Progenitor cell of endocrine pancreas (in vitro differentiated cells): ENCODE measurements at places on chromosomes 7 and 10. TPM values are rescaled to one million over a fixed set of nuclear protein-coding genes. Genes with fewer than 3 reads are reported as not detected.

GRCh38 chr10:24513155-24513554, 210.5 kb downstream of the ARHGAP21 start:
- no peak overlapping the region for H3K4me3 ChIP-seq
- peaks cover 27% of the 10 kb centered on the region for H3K36me3 ChIP-seq
- no peaks in the 10 kb centered on the region for H3K27me3 ChIP-seq
- peaks cover 2% of the 10 kb centered on the region for H3K4me1 ChIP-seq
- H3K27ac ChIP-seq: no peak overlapping the region

The GBX1 gene
- 2.0 and 2.1 TPM in 2 replicates for total RNA-seq

The TMEM229A gene
- 0.31 TPM in 1 of 2 replicates, not detected in the other for total RNA-seq

The FAM13C gene
- total RNA-seq: 5.9 and 6.4 TPM in 2 replicates

GRCh38 chr10:67696029-67696428, at the start of gene CTNNA3:
CTNNA3 (minus strand) TSS chr10:67696195.
- H3K4me3 ChIP-seq: no peak within 1 kb of the TSS
- no peak for DNase-seq
- H3K27ac ChIP-seq: no peak within 1 kb of the TSS
- peaks cover 15% of the 10 kb centered on the region for H3K27me3 ChIP-seq

DNA sequence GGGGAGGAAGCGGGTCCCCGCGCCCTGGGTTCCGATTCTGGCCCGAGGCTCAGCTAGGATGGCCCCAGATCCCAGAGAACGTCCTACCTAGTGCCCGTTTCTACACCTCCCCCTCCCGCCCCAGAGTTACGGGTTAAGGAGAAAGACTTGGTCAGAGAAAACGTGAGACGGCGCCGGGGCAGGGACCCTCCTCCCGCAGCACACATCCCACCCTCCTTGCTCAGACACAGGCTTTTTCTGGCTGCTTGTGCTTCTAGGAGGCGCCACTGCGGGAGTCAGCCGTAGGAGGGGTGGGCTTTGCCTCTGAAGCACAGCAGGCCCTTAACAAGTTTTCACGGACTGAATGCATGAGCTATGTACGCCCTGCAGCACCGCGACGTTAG, 104.9 kb upstream of the LEP start:
- H3K36me3 ChIP-seq: no peaks in the 10 kb centered on the region
- peaks cover 2% of the 10 kb centered on the region for H3K4me1 ChIP-seq
- no peak for DNase-seq

The OPN4 gene
- total RNA-seq: not detected in 2 replicates
